ENCODE measurements at places on chromosomes 4 and X.
A peak's percentile ranks its signal among the peaks of the same experiment; 100 is the strongest.

DNA sequence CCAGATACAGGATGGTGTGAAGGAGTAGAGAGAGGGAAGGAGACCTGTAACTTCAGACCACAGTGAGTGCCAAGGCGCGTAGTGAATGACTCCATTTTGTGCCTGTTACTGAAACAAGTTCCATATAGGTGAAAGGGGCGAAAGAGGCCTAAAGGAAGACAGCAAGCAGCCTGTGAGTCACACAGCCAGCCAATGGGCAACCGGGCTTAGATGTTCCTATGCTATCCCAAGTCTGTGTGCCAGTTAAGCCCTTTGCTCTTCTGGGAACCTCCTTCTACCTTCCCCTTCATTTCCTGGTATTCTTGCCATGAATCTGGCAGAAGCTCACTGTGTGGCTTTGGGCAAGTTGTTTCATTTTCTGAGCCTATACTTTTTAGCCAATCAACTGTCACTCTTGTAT lies 161.8 kb upstream of the LDB2 start:
- no peak for DNase-seq

GRCh38 chrX:138709886-138710791 lies 1.4 kb downstream of the FGF13 start:
- peak; percentile 36 for DNase-seq

- DNase-seq, result no peak
Measured at GRCh38 chr4:115454228-115454627, 340.8 kb upstream of the NDST4 start.

GRCh38 chr4:185956544-185956940 lies 112.4 kb upstream of the TLR3 start:
- DNase-seq, result no peak

- DNase-seq, result no peak
Measured at GRCh38 chr4:152104356-152104755, 343.5 kb upstream of the GATB start.

- no peak for DNase-seq
Measured at GRCh38 chr4:184028561-184029374, 123.7 kb downstream of the STOX2 start.

DNA sequence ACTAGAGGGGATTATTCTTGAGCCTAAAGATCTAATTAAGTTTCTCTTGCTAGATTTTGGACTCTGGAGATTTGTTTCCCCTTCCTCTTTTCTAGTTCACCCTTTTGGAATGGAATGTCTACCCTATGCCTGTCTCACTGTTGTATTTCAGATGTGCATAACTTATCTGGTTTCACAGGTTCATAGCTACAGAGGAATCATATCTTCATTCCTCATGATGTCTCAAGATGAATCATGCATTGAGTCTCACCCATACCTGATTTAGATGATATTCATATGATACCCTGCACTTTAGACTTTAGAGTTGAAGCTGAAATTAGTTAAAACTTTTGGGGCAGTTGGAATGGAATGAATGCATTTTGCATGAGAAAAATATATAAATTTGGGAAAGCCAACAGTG lies 246.7 kb downstream of the HS3ST1 start:
- no peak for DNase-seq

GRCh38 chr4:164402554-164402953 lies 351.4 kb upstream of the SMIM31 start:
- no peak for DNase-seq

GRCh38 chr4:144868309-144868708 lies 222.4 kb downstream of the HHIP start:
- DNase-seq, result no peak

GRCh38 chr4:100533741-100534140 lies 15.9 kb upstream of the EMCN start:
- DNase-seq, result no peak

DNA sequence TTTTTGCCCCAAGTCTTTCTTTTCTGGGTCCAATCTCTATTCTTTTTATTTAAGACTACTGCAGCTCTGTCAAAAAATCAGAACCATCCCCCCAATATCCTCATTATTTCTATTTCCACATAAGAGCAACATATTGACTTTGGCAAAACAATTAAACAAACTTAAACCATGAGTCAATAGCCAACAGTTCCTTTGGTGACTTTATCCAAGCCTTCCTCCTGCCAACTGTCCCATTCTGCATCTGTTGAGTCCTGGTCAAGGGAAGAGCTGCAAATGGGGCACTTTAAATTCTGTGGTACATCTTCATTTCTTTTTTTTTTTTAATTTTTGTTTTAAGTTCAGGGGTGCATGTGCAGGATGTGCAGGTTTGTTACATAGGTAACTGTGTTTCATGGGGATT lies 1875.0 kb upstream of the PCDH7 start:
- DNase-seq, result no peak

GRCh38 chrX:22021751-22022324 lies 10.3 kb upstream of the PHEX start:
- peak; percentile 67 for DNase-seq

- DNase-seq, result no peak
Measured at GRCh38 chrX:134717698-134718097, 59.4 kb upstream of the PLAC1 start.

DNA sequence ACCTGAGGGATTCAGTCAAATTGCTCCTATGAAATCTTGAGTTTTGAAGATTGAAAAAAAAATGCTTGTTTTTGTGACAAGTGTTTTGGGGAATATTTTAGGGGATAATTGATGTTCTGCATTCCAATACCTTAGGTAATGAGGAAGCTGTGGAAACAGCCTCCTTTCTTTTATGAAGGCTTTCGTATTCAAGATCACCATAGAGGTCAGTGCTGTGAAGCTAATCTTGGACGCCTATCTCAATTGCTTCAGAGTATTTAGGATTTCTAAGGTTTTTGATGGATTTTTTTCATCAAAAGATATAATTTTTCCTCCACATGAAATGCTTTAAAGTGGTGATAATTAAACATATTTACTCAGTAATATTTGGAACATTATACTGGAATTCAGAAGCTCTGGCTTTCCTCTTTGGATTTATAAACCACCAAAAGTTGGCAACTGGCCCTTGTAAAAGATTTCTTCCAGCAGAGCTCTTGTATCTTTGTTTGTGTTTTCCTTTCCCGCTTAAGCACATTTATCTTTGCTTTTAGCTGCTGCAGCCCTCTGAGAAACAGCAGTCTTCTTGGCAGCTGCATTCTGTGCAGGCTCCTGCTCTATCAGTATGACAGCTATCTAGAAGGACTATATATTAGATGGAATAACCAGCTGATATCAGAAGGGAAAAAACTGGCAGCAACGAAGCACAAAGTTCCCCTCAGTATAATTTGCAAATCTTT lies 63.7 kb downstream of the HMGB2 start:
- DNase-seq, result peak; percentile 54

DNA sequence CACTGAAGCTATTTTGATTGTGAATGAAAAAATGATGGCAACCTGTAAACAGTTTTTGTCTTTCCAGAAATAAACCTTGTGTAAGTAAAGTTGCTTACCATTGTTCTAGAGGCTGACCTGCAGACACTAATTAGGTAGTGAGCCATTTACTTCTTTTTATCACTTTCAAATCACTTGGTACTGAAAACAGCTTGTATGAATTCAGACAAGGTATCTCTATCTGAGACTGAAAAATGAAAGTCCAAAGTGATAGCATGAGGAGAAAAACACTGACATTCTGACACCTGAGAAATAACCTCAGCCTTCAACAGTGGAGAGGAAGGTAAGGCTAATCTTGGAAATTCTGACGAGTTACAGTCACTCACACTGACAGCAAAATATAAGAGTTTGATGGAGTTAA lies 238.8 kb downstream of the GPC3 start:
- DNase-seq, result no peak
